ENCODE measurements at places on chromosomes 13 and 19.

DNA sequence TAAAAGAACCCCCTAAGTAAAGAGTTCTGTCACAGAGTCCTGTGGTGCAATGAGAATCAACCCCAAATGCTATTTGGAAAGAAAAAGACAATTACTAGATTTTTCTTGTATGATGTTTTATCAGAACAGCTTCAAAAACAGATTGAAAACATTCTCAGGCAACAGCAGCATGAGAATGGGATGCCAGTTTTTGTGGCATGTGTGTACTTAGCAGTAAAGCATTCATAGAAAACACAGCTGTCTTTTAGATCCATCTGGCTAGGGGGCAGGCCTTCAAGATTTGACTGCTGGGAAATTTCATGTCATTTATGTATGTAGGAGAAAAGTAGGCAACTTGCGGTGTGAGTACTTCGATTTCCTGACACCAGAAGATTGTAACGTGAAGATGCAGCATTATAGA lies 170.5 kb upstream of the HTR2A start:
- no peak for DNase-seq

DNA sequence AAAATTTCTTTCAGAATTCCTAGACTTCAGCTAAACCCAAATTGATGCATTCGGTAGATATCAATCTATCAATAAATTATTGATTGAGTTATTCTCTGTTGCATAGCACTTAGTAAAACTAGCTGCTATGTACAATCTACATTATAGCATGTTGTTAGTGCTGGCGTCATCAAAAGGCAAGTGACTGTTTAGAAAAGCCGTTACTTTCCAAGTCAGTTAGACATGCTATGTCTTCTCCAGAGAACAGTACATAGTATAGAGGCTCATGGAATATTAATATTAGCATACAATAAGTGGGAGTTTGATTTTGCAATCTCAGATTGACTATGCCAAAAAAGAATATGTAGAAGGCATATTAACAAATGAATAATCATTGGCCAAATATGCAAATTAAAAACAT lies 165.6 kb downstream of the DCT start:
- no peak for DNase-seq

GRCh38 chr13:104831831-104832230 lies 1703.6 kb downstream of the EFNB2 start:
- no peak for DNase-seq

- DNase-seq, result no peak
Observed at GRCh38 chr19:29704562-29705558, 10.2 kb downstream of the C19orf12 start.

- no peak for DNase-seq
Observed at GRCh38 chr13:80224468-80224867, 116.5 kb downstream of the SPRY2 start.

DNA sequence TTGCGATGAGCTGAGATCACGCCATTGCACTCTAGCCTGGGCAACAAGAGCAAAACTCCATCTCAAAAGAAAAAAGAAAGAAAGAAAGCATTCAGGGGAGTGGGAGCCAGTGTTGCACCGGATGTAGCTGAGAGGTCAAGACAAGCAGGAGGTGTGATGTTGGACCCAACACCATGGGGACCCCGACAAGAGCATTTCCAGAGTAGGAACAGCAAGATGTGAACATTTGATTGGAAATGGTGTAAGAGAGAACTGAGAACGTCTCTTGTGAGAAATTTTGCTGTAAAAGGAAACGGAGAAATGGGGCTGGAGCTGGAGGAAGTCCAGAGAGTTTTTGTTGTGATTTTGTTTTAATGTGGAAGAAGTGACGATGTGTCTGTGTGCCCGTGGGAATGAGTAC lies 15.8 kb upstream of the DPF1 start:
- DNase-seq, result no peak

DNA sequence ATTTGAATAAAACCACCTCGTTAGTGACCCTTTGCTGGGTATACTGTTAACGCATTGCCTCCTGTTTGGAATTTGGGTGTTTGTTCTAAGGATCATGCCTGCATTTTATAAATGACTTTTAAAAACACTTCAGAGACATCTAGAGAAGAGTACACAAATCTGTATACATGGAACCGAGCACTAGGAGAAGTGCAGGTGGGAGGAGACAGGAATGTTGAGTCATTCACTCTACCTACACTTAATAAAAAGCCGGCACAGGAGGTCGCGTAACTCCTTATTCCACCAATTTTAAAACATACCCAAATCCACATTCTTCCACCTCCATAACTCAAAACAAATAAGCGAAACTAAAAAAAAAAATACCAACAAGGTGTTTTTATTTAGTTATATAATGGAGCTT lies 48.6 kb downstream of the FGF9 start:
- DNase-seq, result no peak

GRCh38 chr13:84255226-84255797 lies 373.0 kb upstream of the SLITRK1 start:
- no peak for DNase-seq

DNA sequence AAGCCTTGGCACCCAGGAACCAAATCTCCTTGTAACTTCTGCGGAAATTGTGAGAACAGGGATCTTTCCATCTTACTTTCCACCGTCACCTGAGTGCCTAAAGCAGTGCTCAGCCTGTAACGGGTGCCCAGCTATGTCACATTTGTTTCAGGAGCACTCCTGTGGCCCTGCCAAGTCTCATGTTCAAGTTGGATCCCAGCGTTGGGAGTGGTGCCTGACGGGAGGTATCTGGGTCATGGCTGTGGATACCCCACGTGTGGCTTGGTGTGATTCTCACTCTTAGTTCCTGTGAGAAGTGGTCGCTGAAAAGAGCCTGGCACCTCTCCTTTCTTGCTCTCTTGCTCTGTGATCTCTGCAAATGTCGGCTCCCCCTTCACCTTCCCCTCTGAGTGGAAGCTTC lies 114.9 kb downstream of the UQCRFS1 start:
- DNase-seq, result no peak

GRCh38 chr13:82947191-82947621 lies 935.1 kb downstream of the SLITRK1 start:
- no peak for DNase-seq

DNA sequence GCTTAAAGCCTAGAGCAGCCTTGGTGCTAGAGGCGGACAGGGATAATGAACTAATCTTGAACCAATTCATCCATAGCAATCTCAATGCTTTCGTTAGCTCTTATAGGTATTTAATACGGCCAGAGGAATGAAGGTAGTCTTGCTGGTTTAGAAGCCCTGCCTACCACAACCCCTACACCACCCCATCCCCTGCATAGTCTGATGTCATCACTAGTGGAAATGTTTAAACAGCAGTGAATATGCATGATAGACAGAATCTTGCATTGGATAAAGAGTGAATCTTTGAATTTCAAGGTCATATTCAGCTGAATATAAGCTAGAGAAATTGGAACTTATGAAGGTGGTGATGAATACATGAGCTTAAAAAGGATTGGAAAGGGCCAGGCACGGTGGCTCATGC lies 321.9 kb downstream of the ITGBL1 start:
- no peak for DNase-seq
